ENCODE measurements at places on chromosomes 1 and 21.

GRCh38 chr1:22598736-22599135 is 35.4 kb downstream of the EPHA8 start:
- DNase-seq = no peak

DNA sequence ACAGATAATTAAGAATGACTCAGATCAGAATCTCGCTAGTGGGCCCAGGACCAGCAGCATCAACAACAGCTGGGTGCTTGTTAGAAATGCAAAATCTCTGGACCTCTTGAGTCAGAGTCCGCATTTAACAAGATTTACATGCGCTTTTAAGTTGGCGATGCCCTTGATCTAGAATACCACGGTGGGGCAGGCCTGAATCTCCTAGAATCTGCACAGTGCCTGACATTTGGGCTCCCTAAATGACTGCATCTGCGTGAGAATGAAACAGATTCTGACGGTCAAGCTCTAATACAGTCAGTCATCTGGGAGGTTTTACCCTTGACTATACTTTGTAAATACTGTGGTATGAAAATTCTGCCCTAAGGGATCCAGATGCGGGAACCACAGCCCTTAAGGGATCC is 17.2 kb upstream of the RAB29 start:
- DNase-seq = no peak

- no peak for DNase-seq
These were observed 49.3 kb downstream of the KCNAB2 start for GRCh38 chr1:6094801-6095505.

DNA sequence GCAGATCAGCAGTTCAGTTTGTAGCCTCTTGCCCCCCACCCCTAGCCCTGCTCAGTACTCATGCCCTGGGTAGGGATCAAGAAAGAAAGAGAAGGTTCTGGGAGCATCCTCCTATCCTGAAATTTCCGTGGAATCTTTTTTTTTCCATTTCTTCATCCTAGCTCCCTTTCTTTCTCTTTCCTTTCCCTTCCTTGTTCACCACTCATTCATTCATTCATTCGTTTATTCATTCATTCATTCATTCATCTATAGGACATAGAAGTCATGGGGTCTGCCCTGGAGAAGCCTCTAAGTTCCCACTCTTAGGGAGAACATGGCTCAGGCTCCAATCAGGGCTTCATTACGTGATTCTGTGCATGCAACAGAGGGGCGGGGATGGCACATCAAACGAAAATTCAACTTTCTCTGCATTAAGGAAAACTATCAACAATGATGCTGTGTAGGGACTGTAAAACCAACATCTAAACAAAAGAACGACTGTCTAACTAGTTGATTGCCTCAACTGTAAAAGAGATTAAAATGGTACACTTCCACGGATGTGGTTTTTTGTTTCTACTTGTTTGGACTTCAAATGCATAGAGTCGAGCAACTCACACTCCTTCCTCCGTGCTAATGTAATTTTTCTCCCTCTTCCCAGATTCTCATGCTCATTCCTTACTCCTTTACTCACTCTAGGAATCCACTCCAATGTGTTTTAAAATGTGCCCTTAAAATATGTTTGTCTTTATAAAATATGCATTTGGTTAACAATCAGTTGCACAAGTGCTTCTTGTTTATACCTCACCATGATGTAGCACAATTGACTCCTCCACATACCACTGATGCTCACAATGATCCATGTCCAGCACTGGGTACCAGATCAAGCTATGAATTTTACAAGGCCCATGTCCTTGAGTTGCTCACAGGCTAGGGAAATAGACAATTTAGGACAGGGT is 101.2 kb upstream of the SLC2A1 start:
- DNase-seq = peak; percentile 69

- no peak for DNase-seq
These were observed 27.6 kb downstream of the HS2ST1 start for GRCh38 chr1:86942042-86942441.

- DNase-seq = peak; percentile 57
These were observed 35.3 kb downstream of the EPHB2 start for GRCh38 chr1:22745669-22746585.

DNA sequence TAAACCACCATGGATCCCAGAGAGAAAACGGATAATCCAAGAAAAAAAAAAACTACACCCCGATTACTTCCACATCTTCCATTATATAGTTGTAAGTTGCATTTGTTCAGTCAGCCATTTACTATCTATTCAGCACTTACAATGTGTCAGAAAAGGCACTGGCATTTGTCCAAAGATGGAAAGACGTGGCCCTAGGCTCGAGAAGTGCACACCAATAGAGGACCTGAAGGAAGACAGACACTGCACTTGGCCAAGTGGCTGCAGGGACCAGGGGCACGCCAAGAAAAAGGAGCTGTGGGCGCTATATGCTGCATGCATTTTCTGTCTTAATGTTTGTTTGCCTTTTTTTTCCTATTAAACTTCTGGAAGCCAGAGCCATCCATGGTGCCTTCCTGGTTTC is 45.2 kb upstream of the LYST start:
- DNase-seq = no peak

- no peak for DNase-seq
These were observed 96.5 kb upstream of the BTG3 start for GRCh38 chr21:17709266-17709611.

DNA sequence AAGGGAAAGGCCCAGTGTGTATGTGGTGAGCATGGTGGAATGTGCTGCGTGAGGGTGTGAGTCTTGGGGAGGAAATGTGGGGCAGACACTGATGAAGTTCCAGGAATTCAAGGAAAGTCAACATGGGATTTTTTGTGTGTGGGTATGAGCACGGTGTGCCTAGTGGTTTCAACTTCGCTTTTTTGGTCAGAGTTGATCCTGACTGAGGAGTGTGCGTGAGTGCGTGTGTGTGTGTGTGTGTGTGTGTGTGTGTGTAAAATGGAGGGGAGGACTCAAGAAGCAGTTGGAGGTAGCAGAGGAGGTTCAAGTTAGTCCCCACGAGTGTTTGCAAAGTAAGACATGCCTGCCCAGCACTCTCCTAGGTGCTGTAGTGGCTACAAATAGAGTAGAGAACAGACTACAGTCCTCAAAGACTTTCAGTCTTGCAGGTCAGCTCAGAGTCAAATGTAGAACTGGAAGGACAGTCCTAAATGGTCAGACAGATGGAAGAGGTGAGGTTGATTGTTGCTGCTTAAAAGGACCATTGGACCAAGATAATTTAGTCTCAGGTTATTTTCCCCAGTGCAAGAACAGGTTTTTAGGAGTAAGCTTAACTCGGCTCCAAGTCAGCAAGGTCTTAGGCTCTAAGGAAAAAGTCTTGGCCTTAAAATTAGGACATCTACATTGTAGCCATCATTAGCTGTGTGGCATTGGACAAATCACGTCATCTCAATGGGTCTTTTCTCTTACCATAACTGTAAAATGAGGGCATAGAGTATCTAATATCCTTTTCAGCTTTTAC is 25.0 kb downstream of the SLAMF1 start:
- peak; percentile 2 for DNase-seq

- DNase-seq = peak; percentile 0
These were observed 28.3 kb downstream of the HEATR1 start for GRCh38 chr1:236576004-236576403.

DNA sequence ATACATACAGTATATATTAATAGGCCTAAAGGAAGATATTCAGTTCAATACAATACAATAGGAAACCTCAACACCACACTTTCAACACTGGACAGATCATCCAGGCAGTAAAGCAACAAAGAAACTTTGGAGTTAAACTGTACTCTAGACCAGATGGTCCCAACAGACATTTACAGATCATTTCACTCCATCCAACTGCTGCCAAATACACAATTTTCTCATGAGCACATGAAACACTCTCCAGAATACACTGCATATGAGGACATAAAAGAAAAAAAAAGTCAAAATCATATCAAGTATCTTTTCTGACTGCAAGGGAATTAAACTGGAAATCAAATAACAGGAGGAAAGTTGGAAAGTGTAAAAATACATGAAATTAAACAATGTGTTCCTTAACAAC is 607.5 kb upstream of the BRINP3 start:
- DNase-seq = no peak

DNA sequence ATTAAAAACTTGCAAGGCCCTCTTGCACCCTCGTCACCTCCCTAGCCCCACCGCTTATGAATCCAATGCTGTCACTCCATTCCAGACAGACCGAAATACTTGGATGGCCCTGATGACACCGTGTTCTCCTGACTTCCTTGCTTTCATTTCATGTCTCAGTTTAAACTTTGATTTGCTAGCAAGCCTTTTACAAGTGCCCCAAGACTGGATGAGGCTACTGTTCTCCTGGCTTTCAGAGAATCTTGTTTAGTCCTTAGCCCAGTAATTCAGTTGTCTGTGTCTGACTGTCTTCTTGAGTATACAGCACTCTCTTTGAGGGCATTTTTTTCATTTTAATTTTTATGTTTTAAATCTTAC is 824 bp upstream of the IFI44L start:
- DNase-seq = no peak

DNA sequence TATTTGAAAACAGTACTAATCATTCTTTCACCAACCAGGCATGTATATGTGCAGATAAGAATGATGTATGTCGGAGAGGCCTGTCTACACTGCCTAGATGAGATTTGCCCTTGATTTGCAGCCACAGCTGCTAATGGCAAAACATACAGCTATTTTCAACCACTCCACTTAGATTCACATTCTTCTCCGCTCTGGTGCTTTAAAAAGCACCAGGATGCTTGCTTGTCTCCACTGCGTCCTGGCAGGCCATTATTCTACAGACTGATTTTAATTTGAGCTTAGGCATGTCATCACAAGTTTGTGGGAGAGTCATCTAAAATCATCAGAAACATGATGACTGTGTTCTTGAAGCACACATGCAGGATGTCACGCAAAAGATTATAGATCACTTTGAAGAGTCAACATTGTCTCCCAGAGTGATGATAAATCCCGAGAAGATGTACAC is 119.0 kb upstream of the NRIP1 start:
- DNase-seq = no peak

GRCh38 chr1:15075817-15076216 is 77.7 kb upstream of the TMEM51 start:
- no peak for DNase-seq

DNA sequence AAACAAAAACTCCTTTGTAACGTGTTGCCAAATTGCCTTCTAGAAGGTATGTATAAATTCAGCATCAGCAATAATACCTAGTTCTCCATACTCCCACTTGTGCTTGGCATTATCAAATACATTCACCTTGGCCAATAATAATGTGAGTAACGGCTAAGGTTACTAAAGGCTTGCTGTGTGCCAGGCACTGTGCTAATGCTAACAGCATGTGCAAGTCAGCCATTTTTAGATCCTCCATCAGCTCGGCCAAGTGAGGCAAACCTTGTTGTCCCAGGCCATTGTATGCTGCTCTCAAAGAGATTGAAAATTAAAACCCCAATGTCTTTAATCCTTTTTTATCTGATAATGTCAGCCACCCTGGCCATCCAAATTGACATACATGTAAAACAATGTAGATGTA is 48.1 kb downstream of the STYXL2 start:
- DNase-seq = no peak

DNA sequence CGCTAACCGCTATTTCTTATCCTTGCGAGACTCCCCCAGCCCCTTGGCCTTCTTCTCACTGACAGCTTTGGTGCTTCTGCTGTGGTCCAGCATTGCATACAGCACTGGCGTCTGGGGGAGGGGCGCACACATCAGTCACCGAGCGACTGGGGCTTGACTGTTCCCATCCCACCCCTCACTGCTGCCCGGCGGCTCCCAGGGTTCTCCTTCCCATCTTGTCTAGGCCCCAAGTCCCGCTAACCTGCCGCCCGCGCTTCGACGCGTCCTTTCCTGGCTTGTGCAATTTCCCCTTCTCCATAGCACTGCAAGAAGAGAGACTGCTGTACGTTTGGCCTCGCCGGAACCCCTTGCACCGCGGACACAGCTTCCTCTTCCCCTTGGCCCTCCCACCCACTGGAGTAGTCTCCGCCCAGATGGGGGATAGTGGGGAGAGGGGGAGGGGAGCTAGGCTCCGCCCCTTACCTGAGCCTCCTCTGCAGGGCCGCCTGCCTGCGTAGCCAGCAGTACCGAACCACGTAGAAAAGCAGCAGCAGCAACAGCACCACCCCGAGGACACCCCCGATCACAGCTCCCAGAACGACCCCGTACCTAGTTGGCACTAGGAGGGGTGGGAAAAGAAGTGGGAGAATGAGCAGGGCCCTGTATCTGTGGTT is 3.8 kb downstream of the MPZ start:
- peak; percentile 45 for DNase-seq

DNA sequence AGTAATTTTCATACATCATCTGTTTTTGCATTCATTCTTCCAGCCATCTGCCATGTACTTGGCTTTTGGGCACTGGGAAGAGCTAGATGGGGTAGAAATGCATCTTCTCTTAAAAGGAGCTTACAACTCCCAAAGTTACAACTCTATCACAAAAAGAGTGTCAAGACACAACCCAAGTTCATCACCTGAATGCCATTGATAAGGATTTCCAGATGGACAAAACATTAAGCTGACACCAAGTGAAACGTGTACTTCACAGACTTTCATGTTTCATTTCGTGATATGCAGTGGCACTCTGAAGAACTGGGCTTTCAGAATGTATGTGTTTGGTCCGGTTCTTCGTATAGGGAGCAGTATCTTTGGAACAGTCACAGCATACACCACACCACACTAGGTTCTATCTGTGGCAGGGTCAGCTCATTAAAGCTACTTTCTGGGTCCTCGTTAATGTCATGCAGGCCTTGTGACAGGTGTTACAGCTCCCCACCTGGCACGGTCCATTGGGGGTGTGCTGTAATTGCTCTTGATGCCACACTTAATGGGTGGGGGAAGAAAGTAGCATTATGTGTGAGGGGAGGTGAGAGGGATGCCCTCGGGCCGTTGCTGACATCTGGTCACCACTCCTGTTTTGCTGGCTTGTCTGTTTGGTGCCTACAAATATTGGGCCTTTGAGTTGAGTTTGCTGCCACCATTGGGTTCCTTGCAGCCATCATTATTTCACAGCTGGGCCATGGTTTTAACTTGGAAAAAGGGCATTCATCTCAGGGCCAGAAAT is 164.9 kb downstream of the NFIA start:
- DNase-seq = no peak

- DNase-seq = no peak
These were observed 108.9 kb upstream of the ADAR start for GRCh38 chr1:154716614-154717527.

DNA sequence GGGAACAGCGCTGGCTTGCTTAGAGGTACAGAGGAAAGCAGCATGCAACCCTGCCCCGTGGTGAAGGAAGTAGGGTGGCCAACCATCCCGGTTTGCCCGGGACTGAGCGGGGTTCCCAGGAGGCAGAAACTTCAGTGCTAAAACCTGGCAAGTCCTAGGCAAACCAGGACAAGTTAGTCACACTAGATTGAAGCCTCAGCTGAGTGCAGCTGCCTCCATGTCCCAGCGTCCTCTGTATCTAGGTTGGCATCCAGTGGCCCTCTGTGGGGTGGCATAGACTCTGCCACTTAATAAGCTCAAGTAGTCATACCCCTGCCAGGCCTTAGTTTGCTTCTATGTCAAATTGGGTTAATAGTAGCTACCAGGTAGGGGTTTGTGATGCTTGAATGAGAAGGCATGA is 67.1 kb downstream of the ATP2B4 start:
- no peak for DNase-seq

DNA sequence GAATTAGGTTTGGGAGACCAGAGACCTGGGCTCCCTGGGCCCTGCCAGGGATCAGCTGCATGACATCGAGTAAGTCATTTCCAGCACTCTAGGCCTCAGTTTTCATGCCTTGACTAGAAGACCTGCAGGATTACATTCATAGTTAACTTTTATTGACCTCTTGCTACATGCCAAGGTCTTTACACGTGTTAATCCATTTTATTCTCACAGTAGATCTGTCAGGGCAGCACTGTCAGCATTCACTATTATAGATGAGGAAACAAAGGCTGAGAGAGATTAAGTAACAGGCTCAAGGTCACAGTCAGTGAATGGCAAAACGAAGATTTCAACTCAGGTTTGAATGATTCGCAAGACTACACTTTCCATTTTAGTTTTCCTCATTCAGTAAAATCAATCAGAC is 37.0 kb downstream of the PGM1 start:
- DNase-seq = no peak

Data from fibroblast of skin of scalp (primary cell).